ENCODE measurements at places on chromosomes 13 and 19.

DNA sequence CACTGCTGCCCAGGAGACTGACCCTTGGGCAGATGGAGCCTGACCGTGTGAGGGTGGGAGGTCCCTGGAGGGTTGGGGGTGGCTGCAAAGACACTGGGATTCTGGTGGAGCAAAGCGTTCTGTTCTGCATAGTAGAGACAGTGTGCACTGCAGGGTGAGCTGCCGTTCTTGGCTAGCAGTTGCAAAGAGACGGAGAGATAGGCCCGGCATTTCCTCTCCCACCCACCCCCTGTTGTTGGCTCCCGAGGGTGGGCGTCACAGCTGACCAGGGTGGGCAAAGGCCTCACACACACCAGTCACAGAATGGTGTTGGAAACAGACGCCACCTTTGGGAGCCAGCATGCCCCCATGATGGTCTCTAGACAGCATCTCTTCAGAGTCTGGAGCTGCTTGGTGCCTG is 11.4 kb downstream of the TMEM255B start:
- no peak for DNase-seq

DNA sequence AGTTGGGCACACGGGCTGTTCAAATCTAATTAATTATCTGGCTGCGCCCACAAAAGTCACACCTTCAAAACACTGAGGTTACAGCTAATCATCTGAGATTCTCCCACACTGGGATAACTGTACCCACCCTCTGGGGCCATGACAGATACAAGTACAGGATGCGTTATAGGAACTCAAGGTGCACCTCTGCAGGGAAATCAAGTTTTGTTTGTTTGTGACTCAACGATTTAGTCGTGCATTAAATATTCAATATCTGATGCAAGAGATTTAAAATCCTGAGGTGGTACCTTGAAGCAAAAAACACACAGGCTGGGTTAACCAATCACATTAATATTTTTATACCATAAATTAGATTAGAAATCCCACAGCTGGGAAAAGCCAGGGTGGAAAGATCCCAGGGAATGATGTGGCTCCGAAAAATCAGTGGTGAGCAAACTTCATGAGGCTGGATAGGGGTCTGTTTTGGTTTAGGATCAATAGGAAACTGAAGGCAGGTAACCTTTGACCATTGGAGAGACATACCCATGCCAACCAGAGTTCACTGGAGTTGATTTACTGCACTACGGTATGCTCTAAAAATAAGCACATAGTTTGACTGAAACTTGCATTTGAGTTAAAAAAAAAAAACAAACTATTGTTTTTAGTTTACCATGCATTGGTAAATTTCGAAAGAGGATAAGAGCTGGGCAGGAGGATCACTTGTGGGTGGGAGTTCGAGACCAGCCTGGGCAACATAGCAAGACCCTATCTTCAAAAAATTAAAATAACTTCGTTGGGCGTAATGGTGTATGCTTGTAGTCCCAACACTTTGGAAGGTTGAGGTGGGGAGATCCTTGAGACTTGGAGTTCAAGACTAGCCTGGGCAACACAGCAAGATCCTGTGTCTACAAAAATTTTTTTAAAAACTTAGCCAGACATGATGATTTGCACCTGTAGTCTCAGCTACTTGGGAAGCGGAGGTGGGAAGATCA is 23.9 kb upstream of the CEBPG start:
- DNase-seq, result no peak

GRCh38 chr13:33381906-33382305 is 96.4 kb upstream of the STARD13 start:
- DNase-seq, result no peak

DNA sequence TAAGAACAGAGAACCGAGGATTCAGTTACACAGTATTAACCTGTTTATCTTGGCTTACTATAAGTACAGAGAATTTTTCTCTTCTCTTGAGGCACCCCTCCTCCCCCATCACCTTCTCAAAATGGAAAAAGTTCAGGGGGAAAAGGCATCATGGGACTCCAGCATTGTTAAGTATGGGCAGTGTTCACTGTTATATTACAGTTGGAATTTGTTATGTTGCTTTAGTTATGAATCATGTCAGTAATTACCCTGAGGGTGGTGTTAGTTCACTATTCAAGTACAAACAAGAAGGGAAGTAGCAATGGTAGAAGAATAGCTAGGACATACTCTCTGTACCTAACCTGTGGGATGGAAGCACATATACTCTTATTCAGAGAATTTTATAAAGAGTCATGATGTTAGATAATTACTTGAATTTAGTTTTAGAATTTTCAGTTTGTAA is 12.0 kb downstream of the LPAR6 start:
- no peak for DNase-seq

- no peak for DNase-seq
These were observed 58.7 kb downstream of the SIAH3 start for GRCh38 chr13:45792827-45793303.

Data from NCI-H2107 (cell line).